Chondrocyte (in vitro differentiated cells): ENCODE measurements at places on chromosomes 7 and 10. TPM values are rescaled to one million over a fixed set of nuclear protein-coding genes. Genes with fewer than 3 reads are reported as not detected.

Gene ANKRD1
- total RNA-seq: 74.6 to 283 TPM (median 261 TPM) in 3 replicates

- no peaks in the 10 kb centered on the region for H3K36me3 ChIP-seq
- no peak for DNase-seq
- peaks cover 53% of the 10 kb centered on the region for H3K27me3 ChIP-seq
- no peak overlapping the region for H3K27ac ChIP-seq
Measured at GRCh38 chr7:99843808-99844207, 16.0 kb downstream of the CYP3A43 start.

- no peak overlapping the region for H3K4me3 ChIP-seq
- no peaks in the 10 kb centered on the region for H3K27me3 ChIP-seq
- H3K36me3 ChIP-seq: peaks cover 38% of the 10 kb centered on the region
- H3K27ac ChIP-seq: no peak overlapping the region
- peaks cover 1% of the 10 kb centered on the region for H3K4me1 ChIP-seq
- DNase-seq: no peak
Measured at GRCh38 chr10:27134371-27134770, 19.8 kb downstream of the YME1L1 start.

DNA sequence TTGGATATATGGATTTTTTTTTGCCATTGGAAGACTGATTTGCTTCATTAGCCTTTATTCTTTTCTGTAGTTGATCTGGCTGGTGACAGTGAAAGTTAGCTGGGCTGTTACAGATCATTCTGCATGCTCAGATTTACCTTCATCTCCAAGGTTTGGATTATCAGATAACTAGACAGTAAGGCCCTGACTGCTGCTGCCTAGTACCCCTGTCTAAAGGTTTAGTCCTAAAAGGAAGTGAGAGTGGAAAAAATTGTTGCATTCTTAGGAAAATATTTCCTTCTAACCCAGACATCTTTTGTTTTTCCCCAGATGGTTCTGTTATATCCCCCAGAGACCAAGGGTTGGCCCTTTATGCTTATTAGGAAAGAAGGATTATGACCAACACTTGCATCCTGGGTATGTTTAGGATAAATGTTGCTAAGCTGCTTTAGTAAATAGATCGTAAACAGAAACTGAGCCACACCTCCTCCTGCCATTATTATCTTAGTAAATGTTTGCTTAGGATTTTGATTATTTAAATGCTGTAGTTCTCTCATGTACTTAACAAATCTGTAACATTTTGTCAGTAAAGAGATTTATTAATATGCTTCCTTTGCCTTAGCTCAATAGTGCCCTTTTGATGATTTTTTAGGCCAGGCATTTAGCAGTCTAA lies 44.4 kb downstream of the MCU start:
- no peaks in the 10 kb centered on the region for H3K36me3 ChIP-seq
- no peak overlapping the region for H3K4me3 ChIP-seq
- H3K27ac ChIP-seq: peak overlapping the region; percentile 91
- H3K4me1 ChIP-seq: peaks cover 62% of the 10 kb centered on the region
- no peaks in the 10 kb centered on the region for H3K27me3 ChIP-seq

DNA sequence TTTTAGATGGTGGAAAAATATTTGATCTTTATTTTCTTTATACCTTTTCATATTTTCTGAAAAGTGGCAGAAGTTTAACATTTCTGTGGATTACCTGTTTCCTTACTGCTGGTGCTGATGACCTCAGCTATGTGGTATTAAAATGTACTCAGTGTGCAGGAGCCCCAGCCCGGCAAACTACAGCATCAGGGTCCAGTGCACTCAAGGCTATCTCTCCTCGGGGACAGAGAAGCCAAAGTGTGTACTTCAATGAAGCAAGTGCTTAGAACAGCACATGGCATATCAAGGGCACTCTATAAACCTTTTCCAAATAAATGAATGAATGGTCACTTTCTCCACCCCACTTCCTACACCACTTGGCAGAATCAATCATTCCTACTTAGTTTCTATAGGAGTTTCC lies 111.8 kb downstream of the HIP1 start:
- no peak overlapping the region for H3K4me3 ChIP-seq
- peaks cover 11% of the 10 kb centered on the region for H3K36me3 ChIP-seq
- H3K27ac ChIP-seq: no peak overlapping the region
- H3K27me3 ChIP-seq: no peaks in the 10 kb centered on the region
- peaks cover 25% of the 10 kb centered on the region for H3K4me1 ChIP-seq
- no peak for DNase-seq

GRCh38 chr7:130500463-130500862 lies 8.6 kb downstream of the MEST start:
- H3K36me3 ChIP-seq: peaks cover 32% of the 10 kb centered on the region
- no peak overlapping the region for H3K27ac ChIP-seq

Gene GLUD1
- total RNA-seq: 90.7 to 98.7 TPM (median 94.1 TPM) in 3 replicates

Gene AKR1B1
- total RNA-seq: 49.3 to 67.7 TPM (median 52.8 TPM) in 3 replicates

- peaks cover 12% of the 10 kb centered on the region for H3K27me3 ChIP-seq
- no peak overlapping the region for H3K27ac ChIP-seq
- H3K4me3 ChIP-seq: no peak overlapping the region
- H3K4me1 ChIP-seq: no peaks in the 10 kb centered on the region
- peaks cover 2% of the 10 kb centered on the region for H3K36me3 ChIP-seq
- DNase-seq: no peak
Measured at GRCh38 chr7:36058020-36058592, 94.9 kb upstream of the EEPD1 start.

Gene FAM24A
- not detected in 3 replicates for total RNA-seq

DNA sequence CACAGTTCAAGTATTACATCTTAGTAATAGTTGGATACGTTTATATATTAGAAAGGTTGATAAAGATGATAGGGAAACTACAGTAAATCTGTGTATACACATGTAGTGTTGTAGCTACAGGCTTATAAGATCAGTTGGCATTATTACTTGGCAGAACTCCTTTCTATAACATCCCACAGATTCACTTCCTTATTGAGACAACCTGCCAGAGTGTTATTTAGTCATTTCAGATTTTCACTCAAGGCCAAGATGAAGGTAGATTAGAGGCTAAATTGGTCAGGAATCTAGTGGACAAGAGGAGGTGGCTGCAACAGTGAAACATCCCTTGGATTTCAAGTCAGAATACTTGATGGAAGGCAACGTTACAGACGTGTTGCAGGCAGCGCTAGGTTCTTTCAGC lies 63.0 kb downstream of the PAPSS2 start:
- H3K4me3 ChIP-seq: no peak overlapping the region
- H3K36me3 ChIP-seq: peaks cover 10% of the 10 kb centered on the region
- H3K27me3 ChIP-seq: no peaks in the 10 kb centered on the region
- peaks cover 8% of the 10 kb centered on the region for H3K4me1 ChIP-seq
- no peak overlapping the region for H3K27ac ChIP-seq

DNA sequence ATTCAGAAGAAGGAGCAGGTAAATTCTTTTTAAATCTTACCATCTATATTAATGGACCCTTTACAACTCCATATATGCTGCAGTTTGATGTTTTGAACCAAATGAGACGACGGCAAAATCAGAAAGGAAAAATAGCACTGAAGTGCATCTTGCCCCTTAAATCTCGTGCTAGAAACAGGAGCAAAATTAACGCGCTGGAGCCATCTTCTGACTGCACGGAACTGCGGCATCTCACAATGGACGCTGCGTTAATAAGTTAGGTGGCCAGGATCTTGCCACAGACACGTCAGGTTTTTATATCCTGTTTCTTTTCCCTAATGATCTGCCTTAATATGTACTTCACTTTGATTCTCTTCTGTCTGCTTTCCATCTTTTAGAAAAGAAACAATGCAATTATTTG lies 354.5 kb downstream of the TFEC start:
- no peaks in the 10 kb centered on the region for H3K27me3 ChIP-seq
- no peaks in the 10 kb centered on the region for H3K36me3 ChIP-seq
- H3K4me1 ChIP-seq: peaks cover 27% of the 10 kb centered on the region
- DNase-seq: no peak

- no peak for DNase-seq
- no peaks in the 10 kb centered on the region for H3K27me3 ChIP-seq
- no peaks in the 10 kb centered on the region for H3K36me3 ChIP-seq
- no peaks in the 10 kb centered on the region for H3K4me1 ChIP-seq
Measured at GRCh38 chr10:106771154-106771553, 393.4 kb downstream of the SORCS1 start.

DNA sequence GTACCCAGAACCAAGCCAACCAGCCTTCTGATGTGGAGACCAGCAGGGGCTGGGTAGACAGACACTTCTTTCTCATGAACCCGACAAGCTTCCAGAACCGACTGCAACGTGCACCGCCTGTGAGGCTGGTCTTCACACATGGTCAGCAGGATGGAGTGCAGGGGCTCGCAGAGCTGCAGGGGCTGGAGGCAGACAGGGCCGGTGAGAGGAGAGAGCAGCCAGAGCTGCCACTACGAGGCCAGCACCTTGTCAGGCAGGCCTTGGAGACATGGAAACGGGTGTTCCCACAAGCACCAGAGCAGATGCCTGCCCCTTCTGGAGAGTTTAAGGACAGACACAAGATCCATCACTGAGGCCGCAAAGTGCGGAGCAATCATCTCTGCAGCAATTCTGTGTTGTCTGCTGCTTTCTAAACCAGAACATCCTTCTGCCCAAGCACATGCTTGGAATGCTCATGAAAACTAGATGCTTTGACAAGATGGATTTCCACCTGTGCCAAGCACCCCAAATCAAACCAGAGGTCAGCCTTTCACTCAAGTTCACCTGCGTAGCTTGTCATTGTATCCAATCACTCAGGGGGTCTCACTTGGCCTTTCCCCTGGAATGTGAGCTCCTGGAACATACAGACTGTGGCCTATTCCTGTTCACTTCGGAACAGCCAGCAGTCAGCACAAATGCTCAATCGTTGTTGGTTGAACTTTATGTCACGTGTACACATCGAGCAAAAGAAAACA lies 32.2 kb downstream of the FRMPD2 start:
- no peaks in the 10 kb centered on the region for H3K4me1 ChIP-seq
- DNase-seq: no peak
- H3K27me3 ChIP-seq: peaks cover 17% of the 10 kb centered on the region
